ENCODE measurements at places on chromosomes 2 and 18.

GRCh38 chr2:237859533-237860272 is at the start of gene RAMP1:
Gene RAMP1 (plus strand): TSS chr2:237859623. CDS start chr2:237859676, 53 bp downstream.
- no peak for DNase-seq

- DNase-seq: no peak
Observed at GRCh38 chr18:48639772-48640432, 101.1 kb downstream of the CTIF start.

- no peak for DNase-seq
Observed at GRCh38 chr2:218516614-218517013, 51.5 kb downstream of the USP37 start.

DNA sequence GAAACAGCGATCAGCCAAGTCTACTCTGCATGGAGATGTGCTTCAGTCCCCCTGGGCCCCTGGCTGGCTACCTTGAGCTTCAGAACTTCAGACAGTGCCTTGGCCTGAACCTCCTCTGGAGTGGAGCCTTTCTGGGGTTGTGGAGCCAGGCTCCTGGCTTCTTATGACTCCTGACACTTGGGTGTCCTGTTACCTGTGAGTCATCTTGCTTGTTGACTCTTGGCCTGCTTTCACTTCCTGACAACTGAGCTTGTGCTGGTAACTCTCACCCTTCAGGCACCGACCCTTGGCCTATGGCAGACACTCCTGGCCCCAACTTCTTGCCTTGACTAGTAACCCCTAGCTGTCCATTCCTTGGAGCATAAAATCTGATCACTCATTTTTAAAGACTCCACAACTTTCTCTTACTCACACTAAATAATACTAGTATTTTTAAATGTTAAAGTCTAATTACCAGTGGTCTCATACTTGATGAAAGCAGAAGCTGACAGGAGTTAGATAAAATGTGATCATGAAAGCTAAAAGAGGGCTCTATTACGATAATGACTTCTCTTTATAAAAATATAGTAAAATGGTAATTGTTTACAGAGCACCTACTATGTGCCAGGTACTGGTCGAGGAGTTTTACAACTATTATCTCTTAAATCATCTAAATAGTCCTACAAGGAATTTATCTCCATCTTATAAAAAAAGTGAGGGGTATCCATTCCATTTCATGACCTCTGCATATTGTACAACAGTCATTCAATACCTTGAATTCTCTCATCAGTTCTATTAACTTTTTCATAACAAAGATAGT is 46.3 kb upstream of the VIT start:
- no peak for DNase-seq

DNA sequence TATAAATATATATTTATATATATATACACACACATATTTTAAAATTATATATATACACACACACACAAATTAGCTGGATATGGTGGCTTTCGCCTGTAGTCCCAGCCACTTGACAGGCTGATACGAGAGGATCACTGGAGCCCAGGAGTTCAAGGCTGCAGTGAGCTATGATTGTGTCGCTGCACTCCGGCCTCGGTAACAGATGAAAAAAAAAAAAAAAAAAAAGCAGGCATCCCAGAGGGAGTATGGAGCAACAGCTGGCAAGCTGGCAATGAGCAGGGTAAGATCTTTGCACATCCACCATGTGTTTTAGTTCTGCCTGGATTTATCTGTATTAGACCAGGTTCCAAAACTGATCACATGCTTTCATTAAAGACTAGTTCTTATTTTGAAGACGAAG is 170.1 kb downstream of the MAP2 start:
- no peak for DNase-seq

DNA sequence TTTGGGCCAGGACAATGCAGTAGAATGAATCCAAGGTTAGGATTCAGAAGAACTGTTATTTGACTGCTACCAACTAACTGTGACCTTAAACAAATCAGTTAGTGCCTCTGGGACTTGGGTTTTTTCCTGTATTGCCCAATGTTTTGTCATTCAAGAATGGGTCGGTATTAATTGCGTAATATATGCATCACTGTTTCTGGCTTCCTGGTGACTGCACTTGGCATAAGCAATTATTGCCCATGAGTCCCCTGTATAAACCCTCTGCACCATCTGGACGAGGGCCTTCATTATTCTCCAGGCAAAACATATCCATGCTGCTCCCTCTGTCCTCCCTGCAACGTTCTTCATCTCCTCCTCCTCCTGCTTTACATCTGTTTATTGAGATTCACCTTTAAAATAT is 255.8 kb upstream of the LRRTM1 start:
- DNase-seq: no peak

DNA sequence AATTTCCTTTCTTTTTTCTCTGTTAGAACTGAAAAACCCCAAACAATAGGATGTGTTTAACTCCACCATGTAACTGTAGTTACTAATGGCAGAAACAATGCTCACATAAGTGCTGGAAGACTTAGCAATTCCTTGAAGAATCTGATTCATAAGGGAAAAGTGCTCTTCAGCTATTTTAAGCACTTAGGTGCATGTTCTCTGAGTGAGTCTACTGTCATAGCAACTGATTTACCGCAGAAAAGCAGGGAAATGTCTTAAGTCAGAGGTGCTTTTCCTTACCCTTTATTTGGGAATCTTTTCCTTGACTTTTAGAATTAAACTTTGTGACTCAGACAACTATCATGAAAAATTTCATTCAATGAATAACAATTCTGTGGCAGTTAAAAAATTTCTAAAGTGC is 65.4 kb upstream of the NABP1 start:
- DNase-seq: no peak

- DNase-seq: no peak
Observed at GRCh38 chr2:155442755-155443372, 744.4 kb downstream of the KCNJ3 start.

DNA sequence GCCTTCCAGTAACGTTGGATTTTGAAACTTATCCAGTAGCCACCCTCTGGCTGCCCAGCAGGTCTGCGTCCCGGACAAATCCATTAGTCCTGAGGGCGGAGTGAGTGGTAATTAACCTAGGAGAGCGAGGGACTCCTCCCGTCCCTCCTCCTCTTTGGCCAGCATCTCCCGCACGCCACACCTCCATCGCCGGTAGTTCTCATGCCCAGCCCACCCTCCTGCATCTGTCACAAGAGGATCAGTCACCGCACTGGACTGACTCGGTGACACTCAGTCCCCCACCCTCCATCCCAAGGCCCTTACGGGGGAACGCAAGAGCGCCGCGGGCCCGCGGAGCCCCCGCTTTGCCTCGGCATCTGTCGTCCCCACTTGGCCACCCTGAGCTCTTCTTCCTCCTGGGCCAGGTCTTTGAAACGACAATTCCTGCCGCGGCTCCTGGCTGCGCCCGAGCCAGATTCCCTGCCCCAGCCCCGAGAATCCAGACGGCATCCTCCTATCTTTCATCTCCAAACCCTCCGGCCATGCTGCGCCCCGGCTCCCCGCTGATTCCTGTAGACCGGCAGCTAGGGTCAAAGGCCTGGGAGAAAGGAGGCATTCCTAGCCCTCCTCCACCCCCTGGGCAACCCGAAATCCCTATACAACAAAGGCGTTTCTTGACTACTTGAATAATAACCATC is 77.5 kb downstream of the EIF2AK3 start:
- DNase-seq: no peak

GRCh38 chr2:237400199-237400598 is 13.8 kb downstream of the COL6A3 start:
- no peak for DNase-seq

DNA sequence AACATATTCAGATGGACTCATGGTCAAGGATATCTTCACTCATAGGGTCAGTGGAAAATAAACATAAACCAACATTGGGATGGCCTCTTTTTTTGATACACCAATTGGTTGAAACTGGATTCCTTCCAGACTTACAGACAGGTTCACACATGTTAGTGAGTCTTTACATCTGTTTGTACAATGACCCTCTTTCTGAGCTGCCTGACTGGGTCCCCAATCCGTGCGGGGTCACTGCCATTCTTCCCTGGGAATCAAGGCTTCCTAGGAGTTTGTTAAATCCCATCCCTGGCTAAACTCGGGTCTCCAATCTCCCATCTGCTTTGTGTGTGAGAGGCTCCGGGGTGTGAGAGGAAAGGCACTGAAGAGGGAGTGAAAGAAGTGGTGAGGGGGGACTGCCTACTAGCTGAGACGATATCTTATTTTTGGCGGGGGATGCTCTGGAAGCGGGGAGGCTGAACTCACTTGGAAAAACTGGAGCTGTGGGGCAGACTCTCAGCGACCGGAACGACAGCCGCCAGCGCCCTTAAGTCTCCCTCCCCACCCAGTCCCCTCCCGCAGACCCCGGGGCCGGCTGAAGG is 487 bp downstream of the STARD6 start:
- no peak for DNase-seq

GRCh38 chr2:19850056-19851050 is 51.4 kb downstream of the TTC32 start:
- DNase-seq: no peak

DNA sequence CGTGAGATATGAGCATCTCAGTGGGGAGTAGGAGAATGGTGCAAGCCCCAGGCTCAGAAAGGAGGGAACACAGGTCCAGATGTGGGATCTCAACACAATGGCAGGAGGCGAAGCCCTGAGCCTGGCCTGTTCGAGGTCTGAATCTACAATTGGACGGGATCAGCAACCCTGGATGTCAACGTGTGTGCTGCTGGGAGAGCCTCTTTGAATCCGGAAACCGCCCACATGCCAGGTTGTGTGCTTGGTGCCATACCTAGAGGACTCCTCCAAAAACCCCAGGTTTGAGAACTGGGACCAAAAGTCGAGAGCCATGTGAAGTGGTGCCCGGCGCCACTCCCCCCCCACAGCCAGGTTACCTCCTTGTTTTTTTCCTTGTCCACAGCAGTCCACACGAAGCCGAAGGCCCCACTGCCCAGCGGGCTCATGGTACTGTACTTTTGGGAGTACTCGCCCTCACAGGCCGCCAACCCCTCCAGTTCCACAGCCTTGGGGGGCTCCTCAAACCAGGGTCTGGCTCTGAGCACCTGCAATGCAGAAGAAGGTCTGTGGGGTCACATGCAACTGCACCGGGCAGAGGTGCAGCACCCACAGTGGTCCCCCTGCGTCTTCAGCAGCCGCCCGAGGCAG is 20.4 kb upstream of the MTERF4 start:
- no peak for DNase-seq

DNA sequence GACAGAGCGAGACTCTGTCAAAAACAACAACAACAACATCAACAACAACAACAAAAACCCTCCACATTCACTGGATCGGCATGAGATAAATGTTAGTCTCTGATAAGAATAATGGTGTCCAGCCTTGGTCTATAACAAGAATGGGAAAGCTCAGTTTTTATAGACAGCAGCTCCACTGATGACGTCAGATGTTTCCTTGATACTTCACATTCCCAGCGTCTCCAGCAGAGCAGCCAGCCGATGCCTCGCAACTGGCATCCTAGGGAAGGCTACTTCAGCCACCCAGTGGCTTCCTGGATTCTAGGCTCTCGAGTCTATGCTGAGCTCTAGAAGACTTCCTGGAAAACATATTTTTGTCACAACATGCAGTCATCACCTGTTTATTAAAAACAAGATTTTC is 271.4 kb upstream of the SMIM21 start:
- DNase-seq: no peak

GRCh38 chr2:37742286-37742685 is 70.8 kb upstream of the CDC42EP3 start:
- DNase-seq: no peak

DNA sequence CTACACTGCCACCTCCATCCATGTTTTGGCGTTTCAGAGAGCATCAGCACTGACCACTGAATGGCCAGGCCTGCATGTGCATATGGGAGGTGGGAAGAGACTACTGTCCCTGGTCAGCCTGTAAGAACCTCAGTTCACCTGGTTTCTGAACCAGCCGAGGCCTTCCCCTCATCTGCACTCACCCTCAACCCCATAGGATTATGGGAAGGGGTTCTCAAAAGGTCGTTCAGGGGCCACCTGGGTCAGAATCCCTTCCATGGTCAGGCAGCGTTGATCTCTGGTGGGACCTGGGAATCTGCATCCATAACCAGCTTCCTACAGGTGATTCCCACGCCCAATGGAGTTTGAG is 36.7 kb downstream of the TET3 start:
- no peak for DNase-seq

DNA sequence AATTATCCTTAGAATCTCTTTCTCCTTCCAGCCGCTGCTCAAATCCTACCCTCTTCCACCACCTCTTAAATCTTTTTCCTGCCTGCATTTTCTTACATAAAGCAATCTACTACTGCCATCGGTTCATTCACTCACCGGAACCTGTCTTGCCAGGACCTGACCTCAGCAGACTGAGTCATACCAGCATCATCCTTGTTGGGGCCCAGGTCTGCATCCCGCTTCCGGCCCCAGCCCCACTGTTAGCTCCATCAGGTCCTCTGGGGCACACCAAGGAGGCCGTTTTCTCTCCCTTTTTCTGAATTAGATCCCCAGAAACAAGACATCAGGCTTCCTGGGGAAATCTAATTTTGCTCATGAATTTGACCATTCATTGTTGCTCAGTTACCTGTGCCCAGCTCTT is 42.7 kb upstream of the TGFA start:
- DNase-seq: no peak

GRCh38 chr2:146979746-146980145 is 865.1 kb upstream of the ACVR2A start:
- DNase-seq: no peak

DNA sequence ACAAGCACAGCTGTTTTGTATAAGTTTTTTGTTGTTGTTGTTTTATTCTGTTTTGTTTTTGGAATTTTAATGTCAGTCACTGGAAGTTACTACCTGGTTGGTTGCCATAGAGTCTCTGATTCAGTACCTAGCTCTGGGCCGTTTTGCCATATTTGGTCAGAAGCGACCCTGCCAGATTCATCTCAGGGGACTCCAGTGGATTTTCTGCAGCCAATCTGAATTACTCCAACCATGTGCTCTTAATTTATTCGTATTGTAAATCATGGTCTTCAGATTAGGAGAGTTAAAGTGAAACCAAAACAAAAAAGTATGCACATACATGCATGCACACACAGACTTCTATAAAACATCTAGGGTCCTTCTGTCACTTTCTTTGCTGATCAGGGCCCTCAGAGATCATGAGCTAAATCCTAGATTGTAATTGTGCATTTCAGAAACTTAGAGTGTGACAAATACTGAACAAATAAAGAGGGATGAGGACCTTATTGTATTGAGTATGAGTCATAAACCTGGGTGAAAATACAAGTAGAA is 317.4 kb upstream of the UBE2E3 start:
- no peak for DNase-seq

GRCh38 chr18:27413495-27414401 is 228.6 kb upstream of the CHST9 start:
- DNase-seq: no peak

DNA sequence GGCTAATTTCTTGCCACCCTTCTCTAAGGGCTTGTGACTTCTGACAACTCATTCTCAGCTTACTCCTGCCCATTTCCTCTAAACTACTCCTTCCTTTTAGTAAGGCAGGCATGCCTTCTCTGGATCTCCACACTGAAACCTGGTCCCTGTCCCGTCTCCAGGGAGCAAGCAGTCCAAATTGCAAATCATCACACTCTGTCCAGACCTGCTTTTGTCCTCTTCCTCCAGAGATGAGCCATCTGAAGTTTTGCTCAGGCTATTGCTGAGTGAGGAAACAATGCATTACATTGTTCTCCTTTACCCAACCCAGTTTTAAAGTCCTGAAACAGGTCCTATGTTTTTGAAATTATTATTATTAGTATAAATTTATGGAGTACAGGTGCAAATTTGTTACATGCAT is 57.3 kb downstream of the ARHGAP25 start:
- no peak for DNase-seq

- no peak for DNase-seq
Observed at GRCh38 chr2:57892920-57893319, 153.7 kb upstream of the VRK2 start.

- no peak for DNase-seq
Observed at GRCh38 chr2:15784886-15785801, 155.2 kb upstream of the MYCN start.

- no peak for DNase-seq
Observed at GRCh38 chr2:205438241-205438640, 244.1 kb upstream of the NRP2 start.
